ENCODE measurements at places on chromosomes 7 and 10.

DNA sequence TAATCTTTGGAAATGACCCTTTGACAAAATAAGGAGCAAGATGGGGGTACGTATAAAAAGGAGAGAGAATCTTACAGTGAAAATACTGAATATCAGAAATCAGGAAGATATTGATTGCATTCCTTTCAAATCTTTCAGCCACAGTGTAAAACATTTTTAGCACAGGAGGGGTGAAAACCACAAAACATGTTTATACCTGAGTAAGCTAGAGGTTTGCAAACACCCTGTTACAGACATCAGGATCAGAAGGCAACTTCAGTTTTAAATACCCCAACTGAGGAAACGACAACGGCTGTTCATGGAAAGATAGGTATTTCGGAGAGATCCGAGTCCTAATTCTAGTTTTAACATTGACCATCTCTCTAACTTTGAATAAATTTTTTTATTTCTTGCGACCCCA, 69.1 kb upstream of the ITGB1 start:
- DNase-seq: no peak

DNA sequence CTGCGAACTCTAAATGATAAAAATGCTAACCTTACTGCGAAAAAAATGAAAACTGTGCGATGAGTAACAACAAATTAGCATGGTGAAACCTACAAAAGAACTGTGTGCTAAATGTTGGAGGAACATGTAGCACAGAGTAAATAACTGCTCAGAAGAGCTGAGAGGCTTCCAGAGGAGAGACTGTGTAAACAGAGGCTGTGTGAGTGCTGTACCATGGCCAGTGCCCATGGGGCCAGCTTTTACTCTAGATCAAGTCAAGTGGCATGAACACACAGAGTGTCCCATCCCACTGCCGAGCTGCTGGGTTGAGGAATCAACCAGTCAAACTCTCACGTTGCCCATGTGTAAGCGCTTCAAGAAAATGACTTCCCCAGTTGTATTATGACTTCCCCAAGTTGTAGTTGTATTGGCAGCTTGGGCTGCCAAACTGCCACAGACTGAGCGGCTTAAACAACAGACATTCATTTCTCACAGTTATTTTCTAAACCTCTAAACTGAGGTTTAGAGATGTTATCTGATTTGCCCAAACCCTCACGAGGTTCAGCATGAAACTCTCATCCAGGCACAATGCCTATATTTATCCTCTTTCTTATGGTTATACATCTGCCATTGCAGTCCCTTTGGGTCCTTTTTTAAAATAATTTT, 270.7 kb downstream of the ABCA13 start:
- no peak for DNase-seq

DNA sequence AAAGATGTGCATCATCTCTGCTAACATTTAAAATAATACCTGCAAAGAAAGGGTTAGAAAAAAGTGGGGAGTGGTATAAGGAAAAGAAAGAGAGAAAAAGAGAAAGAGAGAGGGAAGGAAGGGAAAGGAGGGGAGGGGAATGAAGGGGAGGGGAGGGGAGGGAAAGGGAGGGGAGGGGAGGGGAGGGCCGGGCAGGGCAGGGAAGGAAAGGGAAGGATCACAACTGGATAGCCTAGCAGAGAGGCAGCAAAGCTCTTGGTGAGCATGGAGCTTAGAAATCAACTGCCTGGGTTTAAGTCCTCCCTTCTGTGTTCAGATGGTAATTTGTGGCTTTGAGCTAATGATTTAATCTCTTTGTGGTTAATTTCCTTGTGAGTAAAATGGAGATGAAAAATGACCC, 5.4 kb upstream of the FAM237B start:
- no peak for DNase-seq

DNA sequence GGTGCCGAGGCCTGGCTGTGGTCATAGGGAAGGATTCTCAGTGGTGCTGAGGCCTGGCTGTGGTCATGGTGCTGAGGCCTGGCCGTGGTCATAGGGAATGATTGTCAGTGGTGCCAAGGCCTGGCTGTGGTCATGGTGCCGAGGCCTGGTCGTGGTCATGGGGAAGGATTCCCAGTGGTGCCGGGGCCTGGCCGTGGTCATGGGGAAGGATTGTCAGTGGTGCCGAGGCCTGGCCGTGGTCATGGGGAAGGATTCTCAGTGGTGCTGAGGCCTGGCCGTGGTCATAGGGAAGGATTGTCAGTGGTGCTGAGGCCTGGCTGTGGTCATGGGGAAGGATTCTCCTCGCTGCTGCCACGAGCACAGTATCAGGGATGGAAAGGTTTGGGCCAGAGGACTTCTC, 327.3 kb downstream of the ADARB2 start:
- no peak for DNase-seq

DNA sequence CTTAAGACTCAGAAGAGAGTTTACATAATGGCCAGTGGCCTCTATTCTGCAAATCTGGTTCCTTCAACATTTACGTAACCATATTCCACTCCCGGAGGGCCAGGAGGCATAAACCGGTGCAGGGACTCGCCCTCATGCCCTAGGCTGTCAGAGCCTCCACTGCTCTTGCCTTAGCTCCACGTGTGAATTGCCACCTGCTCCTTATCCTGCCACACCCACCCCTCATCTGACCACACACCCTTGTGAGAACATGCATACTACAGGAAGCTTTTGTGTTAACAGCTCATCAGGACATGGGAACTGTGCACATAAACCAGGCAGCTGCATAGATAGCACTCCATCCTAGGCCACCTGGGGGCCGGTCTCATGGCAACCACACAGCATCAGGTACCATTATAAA, 146.7 kb upstream of the PFKP start:
- DNase-seq: no peak

DNA sequence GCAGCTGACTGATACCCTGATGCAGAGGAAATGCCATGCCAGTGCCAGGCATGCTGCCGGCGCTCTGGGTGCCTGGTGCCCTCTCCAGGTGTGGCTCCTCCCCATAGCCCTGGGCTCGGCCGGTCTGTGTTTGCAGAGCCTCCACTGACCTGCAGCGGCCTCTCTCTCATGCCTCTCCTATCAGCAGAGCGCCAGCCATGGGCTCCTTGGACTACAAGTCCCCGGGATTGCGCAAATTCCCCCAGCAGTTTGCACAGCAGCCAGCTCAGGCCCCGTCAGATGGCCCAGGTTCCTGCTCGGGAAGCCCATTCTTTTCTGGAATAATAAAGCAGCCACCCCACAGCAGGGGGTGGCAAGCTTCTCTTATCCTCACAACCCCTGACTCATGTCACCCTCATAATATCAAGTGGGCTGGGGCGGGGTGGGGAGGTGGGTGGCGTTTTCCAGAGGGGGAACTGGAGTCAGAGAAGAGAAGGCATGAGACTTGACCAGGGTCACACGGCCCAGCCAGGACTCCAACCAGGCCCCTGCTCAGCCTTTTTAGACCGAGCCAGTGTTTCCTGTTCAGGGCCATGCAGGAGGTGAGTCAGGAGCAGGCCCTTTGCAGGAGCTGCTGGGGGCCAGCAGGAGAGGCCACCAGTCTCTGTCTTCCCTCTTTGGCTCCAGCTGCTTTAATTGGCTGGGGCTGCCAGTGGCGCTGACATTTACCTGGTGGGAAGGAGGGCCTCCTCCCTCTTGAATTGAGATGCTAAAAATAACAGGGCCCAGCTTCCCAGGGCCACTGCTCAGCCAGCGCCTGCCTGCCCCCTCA, 58.6 kb downstream of the ZMIZ1 start:
- peak; percentile 27 for DNase-seq

- DNase-seq: no peak
Observed at GRCh38 chr10:87837445-87837844, 19.4 kb upstream of the ATAD1 start.

GRCh38 chr7:94135180-94135579, 131.0 kb upstream of the BET1 start:
- no peak for DNase-seq

GRCh38 chr10:28833313-28833712, 156.0 kb downstream of the BAMBI start:
- no peak for DNase-seq

DNA sequence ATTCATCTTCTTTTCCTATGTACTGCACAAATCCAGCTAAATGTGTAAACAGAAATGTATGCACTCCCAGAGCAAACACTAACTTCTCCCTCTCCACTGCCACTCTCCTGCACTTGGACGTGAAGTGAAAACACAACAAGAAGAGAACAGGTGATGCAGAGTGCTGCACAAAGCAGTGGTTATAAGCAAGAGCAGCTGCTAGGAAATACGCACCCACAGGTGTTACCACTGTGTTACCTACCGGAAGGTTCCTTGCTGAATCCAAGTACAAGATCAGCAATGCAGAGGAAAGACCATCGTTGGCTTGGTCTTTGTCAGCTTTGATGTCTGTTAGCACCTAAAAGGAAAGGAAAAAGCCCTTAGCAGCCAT, 54.6 kb upstream of the NCAPG2 start:
- DNase-seq: no peak

GRCh38 chr10:112175409-112175808, 8.2 kb downstream of the GPAM start:
- DNase-seq: no peak

- DNase-seq: no peak
Observed at GRCh38 chr7:149375234-149376008, 85.4 kb downstream of the ZNF777 start.

Measured in CD4-positive, alpha-beta T cell treated with Interferon alpha-2 for 1 hour (primary cell).